ENCODE measurements at places on chromosomes 11 and 22.

GRCh38 chr11:124898263-124898680, 607 bp upstream of the ROBO4 start:
- DNase-seq = no peak

- DNase-seq = peak; percentile 68
Measured at GRCh38 chr22:50190182-50190940, 4.6 kb downstream of the TRABD start.

DNA sequence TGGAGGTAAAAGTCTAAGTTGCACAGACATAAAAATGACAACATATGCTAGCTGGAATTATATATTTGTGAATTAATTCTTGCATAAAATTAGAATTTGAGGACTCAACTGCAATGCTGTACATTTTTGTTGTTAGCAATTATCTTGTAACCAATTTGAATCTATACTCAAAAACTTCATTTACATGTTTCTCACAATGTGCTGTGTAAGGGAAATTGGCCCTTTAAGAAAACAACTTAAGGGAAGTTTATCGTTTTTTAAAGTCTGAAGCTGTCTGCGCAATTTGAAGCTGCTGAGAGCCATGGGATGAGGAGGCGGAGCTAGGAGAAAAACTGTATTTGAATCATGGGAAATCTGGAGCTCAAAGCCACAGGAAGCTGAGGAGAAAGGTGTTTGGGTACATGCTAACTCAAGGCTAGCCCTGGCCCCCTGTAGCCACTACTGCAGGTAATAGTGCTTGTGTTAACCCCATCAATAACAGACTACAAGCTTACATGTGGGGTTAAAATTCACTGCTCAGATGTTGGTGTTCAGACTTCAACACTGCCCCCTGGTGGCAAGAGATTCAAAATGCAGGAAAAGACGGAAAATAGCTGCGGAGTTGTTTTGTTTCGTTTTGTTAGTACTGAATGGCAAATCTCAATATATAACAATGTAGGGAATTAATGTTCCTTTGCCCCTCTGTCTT, 126.1 kb downstream of the BRD1 start:
- no peak for DNase-seq

DNA sequence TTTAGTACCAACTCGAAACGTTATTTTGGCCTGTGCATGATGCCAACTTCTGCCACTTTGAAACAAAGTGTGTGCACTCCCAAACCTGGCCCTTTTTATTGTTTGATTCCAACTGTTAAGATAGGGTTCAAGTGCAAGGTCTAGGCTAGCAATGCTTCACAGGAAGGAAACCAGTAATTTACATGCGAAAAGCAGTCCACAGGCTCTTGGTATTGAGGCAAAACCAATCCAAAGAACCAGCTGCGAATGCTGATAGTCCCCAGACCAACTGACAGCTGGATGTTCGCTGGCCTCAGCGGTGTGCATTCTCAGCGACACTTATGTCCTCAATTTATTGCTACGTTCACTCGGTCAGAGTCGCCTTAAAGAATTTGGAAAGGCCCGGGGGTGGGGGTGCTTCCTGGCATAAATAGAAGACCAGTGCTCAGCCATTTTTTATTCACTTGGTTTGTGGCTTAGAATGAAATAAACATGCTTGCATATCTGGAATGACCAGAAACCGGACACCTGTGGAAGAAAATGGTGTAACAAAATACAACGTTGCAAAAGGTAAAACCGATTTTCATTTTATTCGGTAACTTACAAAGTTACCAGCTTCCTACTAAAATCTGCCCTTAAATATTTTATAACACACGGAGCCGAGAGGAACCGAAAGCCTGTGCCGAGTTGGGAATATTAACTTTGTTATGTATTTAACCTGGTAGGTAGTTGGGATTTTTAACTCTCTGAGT, 1.6 kb downstream of the CPT1A start:
- DNase-seq = no peak

GRCh38 chr11:121067026-121067425, 34.0 kb upstream of the TECTA start:
- DNase-seq = no peak

GRCh38 chr22:46062232-46062615, 85.3 kb upstream of the WNT7B start:
- DNase-seq = no peak

- no peak for DNase-seq
Measured at GRCh38 chr11:45818961-45819605, 14.1 kb downstream of the SLC35C1 start.

DNA sequence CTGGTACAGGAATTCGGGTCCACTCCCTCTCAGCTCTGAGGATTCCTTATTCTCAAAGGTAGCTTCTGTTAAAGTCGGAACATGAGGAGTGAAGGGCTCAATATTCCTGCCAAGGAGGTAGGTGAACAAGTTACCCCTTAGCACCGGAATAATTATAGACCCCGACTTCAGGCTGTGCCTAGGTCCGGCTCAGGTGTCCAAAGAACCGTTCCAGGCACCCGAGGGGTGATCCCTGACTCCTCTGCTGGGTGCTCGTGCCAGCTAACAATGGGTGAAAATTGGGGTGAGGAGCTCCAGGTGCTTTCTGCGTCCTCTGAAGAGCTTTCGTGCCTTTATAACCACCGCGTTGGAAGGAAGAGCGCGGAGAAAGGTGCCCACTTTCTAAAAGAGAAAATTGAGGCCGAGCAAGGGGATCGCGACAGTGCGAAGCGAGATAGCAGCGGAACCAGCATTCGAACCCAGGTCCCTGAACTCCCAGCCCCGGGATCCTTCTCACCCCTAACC, 393 bp downstream of the CYB561A3 start:
- DNase-seq = no peak

- no peak for DNase-seq
Measured at GRCh38 chr11:11113626-11114025, 239.4 kb downstream of the CSNK2A3 start.

DNA sequence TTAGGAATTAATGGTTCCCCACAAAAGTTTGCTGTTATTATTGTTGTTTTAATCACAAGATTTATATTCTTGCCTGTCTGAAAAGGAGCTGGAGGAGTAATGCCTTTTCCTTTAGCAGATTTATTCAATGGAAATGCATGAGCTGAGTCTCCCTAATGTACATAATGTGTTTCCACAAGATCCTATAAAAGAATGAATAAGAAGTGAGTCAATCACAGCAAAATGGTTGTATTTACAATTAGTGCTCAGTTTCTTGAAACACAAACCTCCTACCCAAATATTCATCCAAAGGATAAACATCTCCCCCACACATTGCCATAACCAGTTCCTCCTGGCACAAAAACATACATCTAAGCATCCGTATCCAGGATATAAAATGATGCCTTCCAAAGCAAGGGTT, 33.3 kb downstream of the ME3 start:
- DNase-seq = no peak

DNA sequence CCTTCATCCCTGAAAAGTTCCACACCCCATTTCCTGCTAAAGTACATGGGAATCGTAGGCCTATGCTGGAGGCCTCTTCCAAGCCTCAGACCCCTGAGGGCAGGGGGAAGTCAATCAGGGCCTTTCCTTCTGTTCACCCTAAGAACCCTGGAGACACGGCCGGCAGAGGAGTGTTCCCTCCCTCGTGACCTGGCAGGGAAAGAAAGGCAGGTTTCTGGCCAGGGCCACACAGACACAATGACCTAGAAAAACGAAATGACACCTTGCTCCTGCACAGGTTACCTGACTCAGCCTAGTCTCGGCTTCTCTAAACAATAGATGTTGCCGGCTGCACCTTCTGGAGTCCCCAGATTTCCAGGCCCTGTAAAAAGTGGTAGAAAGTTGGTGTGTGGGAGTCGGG, 60.6 kb upstream of the CADM1 start:
- DNase-seq = no peak

DNA sequence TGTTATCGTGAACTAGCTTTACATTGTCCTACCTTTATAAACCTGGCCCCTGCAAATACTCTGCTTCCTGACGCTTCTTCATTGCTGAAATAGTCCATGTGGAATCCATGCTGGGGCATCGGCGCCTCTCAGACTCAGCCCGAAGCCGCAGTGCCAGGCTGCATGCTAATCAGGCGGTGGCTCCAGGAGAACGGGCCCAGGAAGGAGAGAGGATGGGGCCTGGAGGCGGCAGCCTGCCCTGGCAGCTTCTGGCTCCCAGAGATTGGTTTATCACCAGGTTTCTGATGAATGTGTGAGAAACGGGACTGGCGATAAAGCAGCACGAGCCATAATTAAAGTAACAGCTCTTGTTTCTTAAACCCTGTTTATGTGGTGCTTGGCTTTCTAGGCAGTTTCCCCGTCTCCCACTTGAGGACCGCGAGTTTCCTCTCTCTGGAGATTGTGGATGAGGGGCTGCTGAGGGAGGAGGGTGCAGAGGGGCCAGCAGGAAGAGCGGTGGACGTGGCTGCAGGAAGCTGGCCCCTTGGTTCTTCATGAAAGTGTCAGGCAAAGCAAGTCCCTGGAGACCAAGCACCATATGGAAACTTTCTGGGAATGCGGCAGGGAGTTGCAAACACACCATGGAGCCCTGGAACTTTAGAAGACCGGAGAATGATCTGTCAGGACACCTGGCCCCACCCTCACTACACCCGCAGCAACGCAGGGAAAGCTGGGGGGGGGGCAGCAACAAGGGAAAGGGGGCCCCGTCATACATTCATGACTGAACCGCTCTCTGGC, 93.4 kb downstream of the NTM start:
- no peak for DNase-seq

Measured in stimulated activated CD8-positive, alpha-beta memory T cell treated with anti-CD3 and anti-CD28 coated beads, Interleukin-7, amount 100 ng/mL, for 48 hours (primary cell).